Ascending aorta (tissue), 2 donors: ENCODE measurements at places on chromosomes 4 and X. TPM values are rescaled to one million over a fixed set of nuclear protein-coding genes. Genes with fewer than 3 reads are reported as not detected.

Gene SEC31A
- total RNA-seq, result 100 TPM

Gene FRAS1
- 0.75 TPM for total RNA-seq

- no peak for DNase-seq
Measured at GRCh38 chr4:54668014-54668611, 10.4 kb downstream of the KIT start.

Gene HMGN5
- total RNA-seq, result not detected

Gene GATA1
- total RNA-seq, result not detected

- DNase-seq, result no peak
Measured at GRCh38 chrX:30635630-30636029, 17.6 kb upstream of the GK start.

GRCh38 chr4:132026166-132026565 is 1122.9 kb upstream of the PCDH10 start:
- no peak for DNase-seq

GRCh38 chr4:151294833-151295496 is 18.0 kb downstream of the PRSS48 start:
- DNase-seq, result no peak

- DNase-seq, result no peak
Measured at GRCh38 chr4:13386405-13387107, 97.6 kb downstream of the RAB28 start.

DNA sequence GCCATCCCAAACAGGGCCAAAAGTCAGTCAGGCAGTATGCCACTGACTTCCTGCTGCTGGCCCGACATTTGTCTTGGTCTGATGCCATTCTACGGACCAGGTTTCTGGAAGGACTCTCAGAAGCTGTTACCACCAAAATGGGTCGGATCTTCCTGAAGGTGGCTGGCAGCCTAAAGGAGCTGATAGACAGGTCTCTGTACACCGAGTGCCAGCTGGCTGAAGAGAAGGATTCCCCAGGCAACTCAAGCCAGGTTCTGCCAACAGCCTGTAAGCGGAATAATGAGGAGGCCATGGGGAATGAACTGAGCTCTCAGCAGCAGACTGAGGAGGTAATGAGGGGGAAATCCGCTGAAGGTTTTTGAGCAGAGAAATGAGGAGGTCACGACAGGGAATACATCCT is 95.7 kb downstream of the RTL9 start:
- no peak for DNase-seq

- DNase-seq, result no peak
Measured at GRCh38 chr4:44632733-44633132, 18.7 kb downstream of the YIPF7 start.

DNA sequence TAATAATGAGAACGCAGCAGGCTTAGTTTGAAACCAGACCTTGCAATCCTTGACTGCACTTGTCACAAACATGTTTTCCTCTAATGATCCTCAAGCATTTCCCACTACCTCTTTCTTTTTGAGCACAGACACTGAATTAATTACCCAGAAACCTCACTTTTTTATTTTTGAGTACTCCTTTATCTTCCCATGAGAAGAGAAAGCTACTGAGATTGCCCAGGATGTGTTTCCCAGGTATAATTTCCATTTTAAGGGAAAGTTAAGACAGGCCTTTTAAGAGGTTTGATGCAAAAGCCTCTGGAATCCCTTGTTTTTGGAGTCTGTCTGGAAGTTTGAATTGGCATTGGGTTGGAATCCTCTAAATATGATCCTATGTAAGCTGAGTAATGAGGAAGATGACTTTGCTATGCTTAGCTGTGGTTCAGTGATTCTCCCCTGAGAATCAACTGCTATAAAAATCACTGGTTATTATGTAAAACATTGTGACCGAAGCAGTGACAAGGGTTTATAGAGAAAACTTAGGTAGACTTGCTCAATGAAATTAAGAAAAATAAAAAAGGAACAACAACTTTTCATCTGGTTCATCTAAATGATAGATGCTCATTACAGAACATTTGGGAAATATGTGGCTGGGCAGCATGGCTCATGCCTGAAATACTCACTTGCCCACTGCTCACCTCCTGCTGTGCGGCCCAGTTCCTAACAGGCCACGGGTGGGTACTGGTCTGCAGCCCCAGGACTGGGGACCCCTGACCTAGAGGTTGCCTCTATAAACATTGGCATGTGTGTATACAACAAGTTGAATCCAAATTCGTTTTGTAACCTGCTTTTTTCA is 10.8 kb upstream of the RHOH start:
- DNase-seq, result no peak

Gene CHRNA9
- total RNA-seq, result not detected

- no peak for DNase-seq
Measured at GRCh38 chrX:150533863-150534262, 34.6 kb upstream of the MTM1 start.

Gene FAM241A
- 6.8 TPM for total RNA-seq
